ENCODE measurements at places on chromosomes 2 and 18. TPM values are rescaled to one million over a fixed set of nuclear protein-coding genes. Genes with fewer than 3 reads are reported as not detected.

CRYGD gene
- total RNA-seq, result not detected

RESP18 gene
- not detected for total RNA-seq

ZNF516 gene
- 13.4 TPM for total RNA-seq

CIB4 gene
- total RNA-seq, result not detected

ELOA2 gene
- total RNA-seq, result not detected

IHH gene
- not detected for total RNA-seq

ZNF512 gene
- 15.1 TPM for total RNA-seq

FAM124B gene
- 0.76 TPM for total RNA-seq

SPP2 gene
- not detected for total RNA-seq

TUBB8B gene
- not detected for total RNA-seq

TMBIM1 gene
- 90.2 TPM for total RNA-seq

NCOA1 gene
- total RNA-seq, result 31.9 TPM

CFAP65 gene
- total RNA-seq, result not detected

IL36A gene
- total RNA-seq, result not detected

SLC5A7 gene
- 0.11 TPM for total RNA-seq

CYP27C1 gene
- 0.20 TPM for total RNA-seq

SLC14A1 gene
- total RNA-seq, result 13.5 TPM

LRRFIP1 gene
- 106 TPM for total RNA-seq

MC4R gene
- not detected for total RNA-seq

EHD3 gene
- total RNA-seq, result 24.7 TPM

VWC2L gene
- not detected for total RNA-seq

TSN gene
- 32.5 TPM for total RNA-seq

CFC1B gene
- total RNA-seq, result not detected

STPG4 gene
- total RNA-seq, result not detected

ERFE gene
- 1.3 TPM for total RNA-seq

KYNU gene
- 0.40 TPM for total RNA-seq

IMPA2 gene
- total RNA-seq, result 23.1 TPM

CNDP1 gene
- total RNA-seq, result not detected

CYP1B1 gene
- 31.7 TPM for total RNA-seq

GPAT2 gene
- 1.7 TPM for total RNA-seq

KCNK3 gene
- total RNA-seq, result 0.19 TPM

TCF7L1 gene
- total RNA-seq, result 10.8 TPM

MREG gene
- total RNA-seq, result 0.82 TPM

CFAP210 gene
- not detected for total RNA-seq

GNLY gene
- 1.8 TPM for total RNA-seq

HOXD1 gene
- not detected for total RNA-seq

SGPP2 gene
- total RNA-seq, result 10.3 TPM

ZNF513 gene
- 4.5 TPM for total RNA-seq

DPP10 gene
- total RNA-seq, result not detected

NEB gene
- 2.9 TPM for total RNA-seq

MSGN1 gene
- not detected for total RNA-seq

CRYBA2 gene
- not detected for total RNA-seq

CNNM4 gene
- total RNA-seq, result 32.2 TPM

All from heart right ventricle (tissue), 16 donors.